Pons (tissue), 1 donor: ENCODE measurements at places on chromosomes 2 and 18.

- DNase-seq, result no peak
These were observed 12.0 kb upstream of the HAAO start for GRCh38 chr2:42804338-42804737.

GRCh38 chr2:28624793-28625701 is 126.6 kb upstream of the PPP1CB start:
- DNase-seq, result peak; percentile 24

DNA sequence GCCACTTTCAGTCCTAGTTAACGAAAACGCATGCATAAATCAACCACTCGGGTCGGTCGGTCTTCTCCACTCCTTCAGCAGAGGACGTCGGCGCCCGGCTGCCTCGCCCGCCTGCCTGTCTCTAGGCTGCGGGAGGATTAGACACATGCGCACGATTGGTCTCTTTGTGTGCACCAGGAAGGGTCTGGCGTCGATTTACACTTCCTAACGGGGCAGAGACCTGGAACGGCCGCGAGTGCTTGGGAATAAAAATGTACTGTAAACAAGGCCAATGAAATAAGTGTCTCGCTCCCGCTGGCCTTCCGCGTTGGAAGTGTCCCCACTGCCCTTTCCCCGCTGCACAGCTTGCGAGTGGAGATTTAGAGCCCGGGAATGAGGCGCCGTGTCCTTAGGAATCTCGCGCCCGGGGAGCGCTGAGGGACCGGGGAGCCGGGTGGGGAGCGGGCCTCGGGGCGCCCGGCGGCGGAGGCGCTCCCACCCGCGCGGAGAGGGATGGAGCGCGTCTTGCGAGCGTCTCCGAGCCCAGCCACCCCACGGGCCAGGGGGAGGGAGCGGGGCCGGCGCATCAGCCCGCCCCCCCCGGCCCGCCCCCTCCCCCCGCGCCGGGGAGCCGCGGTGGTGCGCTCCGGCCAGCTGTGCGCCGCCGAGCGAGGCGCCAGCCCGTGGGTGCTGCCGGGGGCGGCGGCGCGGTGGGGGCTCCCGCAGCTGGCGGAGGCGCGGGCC is at the start of gene DOK6:
DOK6 (plus strand) TSS at position 636 of the 723 bp plus-strand sequence.
- peak; percentile 33 for DNase-seq

DNA sequence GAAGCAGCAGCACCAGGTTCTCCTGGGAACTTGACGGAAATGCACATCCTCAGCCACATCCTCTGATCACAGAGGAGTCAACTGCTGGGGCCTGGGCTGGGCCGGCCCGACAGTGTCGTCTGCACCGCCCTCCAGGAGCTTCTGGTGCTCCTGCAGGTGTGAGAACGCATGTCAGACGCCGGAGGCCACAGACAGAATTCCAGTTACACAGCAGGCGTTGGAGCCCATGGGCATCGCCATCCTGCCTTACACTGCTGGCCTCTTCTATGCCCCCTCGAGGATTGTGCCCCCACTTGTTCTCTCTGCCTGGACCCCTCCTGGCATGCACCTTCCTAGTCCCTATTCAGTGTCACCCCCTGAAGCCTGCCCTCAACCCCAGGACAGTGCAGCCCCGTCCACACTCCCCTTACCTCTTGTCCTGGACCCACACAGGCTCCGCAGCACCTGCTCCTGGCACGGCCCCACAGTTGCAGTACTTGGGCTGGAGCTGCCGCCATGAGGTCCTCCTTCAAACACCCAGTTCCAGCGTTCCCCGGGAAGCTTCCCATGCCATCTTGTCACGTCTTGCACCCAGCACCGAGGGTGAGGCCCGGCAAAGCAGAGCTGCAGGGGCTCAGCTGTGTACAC is 37.5 kb downstream of the ADI1 start:
- no peak for DNase-seq

DNA sequence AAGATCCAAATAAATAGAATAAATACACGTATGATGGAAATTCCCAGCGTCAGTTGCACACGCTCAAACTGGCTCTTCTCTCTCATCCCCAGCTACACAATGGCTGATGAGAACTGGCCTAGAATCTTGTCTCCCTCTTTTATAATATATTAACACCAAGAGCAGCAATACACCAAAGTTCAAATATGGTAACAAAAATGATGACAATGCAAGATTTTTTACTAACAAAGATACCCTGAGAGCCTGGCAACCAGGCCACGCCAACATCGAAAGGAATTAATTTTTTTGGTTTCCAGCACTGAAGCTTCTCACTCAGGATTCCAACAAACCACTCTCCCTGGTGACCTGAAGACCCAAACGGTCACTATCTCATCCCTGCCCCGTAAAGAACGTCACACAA is 302.7 kb upstream of the ID2 start:
- DNase-seq, result no peak

DNA sequence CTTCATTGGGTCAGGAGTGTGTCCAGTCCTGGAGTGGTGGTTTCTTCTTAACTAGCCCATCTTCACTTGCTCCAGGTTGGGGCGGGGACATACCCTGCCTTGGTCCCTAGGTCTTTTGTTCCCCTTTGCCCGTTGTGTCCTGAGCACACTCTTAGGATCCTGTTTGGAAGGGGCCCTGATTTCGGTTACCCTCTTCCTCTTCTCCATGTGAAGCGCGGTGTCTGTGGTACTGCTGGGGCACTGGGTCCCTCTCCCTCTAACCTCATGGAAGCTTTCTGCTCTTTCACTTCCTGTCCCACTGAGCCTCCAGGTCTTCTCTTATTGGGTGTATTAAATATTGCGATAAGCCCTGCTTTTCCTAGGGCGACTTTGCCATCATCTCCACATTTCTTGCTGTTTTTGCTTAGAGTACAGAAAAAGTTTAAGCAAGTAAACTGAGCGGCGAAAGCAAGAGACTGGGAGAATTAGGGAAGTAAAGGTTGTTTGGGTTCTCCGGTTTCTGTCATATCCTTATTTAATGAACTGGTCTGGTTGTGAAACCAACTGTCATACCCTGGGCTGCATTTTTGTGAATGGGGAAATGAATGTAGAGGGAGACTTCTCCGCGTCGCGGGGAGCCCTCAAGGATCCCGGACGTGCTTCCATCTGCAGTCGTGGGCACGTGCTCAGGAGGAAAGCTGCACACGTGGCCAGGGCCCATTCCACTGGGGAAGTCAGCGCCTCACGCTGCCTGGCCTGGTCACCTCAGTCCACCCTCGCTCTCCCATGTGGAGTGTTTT is 73.8 kb upstream of the B3GNT7 start:
- DNase-seq, result peak; percentile 82

DNA sequence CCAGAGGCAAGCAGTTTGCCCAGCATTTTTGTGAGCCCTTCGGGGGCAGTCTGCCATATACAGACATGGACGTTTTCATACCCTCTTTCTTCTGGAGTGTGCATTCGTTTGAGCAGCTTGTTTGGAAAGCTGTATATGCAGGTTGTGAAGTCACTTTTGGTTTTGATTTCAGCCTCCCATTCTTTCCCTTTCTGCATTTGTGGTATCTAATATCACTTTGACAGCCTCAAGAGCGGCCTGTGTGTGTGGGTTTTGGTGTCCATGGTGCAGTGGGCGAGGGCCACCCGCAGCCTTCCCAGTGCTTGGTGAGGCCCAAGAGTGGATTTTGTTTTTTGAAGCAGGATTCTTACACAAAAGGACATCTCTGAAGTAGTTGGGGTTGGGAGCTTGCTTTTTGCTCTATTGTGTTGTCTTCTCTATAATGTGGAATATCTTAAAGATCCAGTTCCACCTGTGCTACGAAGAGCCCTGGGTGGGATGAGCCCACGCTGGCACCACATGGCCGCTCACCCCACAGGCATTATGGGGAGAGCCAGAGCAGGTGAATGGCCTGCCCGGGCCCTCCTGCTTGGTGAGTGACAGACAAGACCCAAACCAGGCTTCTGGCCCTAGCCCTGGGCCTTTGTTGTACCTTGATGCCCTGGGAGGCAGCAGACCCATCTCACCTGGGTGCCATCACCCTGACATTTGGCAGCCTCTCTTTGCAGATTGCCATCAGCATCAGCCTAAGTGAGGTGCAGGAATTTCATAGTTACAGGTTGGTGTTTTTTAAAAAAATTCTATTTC is 29.5 kb downstream of the INPP4A start:
- DNase-seq, result no peak

DNA sequence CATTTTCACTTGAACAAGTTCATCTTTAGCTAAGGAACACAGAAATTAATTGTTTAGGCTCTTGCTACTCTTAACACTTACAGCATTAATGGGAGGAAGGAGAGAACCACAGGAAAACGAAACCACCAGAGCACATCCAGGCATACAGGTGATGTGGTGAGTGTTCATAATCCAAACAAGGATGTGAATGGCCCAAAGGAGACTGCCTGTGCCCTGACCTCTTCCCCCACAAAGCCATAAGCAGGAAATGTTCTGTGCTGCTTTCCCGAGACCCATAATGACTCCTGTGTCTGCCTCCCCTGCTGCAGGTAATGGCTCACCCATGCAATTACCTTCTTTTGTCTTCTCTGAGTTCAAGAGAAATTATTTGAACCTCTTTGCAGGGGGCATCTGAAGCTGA is 295.9 kb upstream of the LINC00305 start:
- DNase-seq, result no peak

- no peak for DNase-seq
These were observed 196.5 kb downstream of the LNPK start for GRCh38 chr2:175805442-175806124.

GRCh38 chr2:45291296-45291701 is 282.0 kb upstream of the SIX2 start:
- DNase-seq, result no peak

GRCh38 chr2:189661148-189661956 is at the start of gene ASNSD1:
Gene ASNSD1 (plus strand): TSS chr2:189661459. CDS start chr2:189666133, 4,674 bp downstream.
- peak; percentile 100 for DNase-seq
